ENCODE measurements at places on chromosomes 2 and 18.
A peak's percentile ranks its signal among the peaks of the same experiment; 100 is the strongest.

GRCh38 chr2:101357376-101357775 is 29.9 kb downstream of the CREG2 start:
- no peaks in the 10 kb centered on the region for H3K4me1 ChIP-seq
- H3K27ac ChIP-seq, result no peak overlapping the region
- no peaks in the 10 kb centered on the region for H3K27me3 ChIP-seq
- H3K4me3 ChIP-seq, result no peak overlapping the region
- H3K36me3 ChIP-seq, result no peaks in the 10 kb centered on the region

DNA sequence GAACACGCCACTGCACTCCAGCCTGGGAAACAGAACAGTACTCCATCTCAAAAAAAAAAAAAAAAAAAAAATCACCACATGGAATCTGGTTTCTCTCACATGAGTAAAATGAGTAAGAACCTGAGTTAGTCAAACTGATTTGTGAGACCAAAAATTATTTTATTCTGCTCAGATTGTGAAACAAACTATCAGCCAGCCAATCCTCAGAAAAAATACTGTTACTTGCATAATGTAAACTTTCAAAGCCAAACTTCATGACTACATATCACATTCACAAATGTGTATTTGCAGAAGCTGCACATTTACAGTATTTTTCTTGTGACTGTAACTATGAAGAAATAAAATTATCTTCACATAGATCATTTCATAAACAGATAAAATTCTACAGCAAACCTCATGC is 23.2 kb downstream of the SUMO1 start:
- no peak overlapping the region for H3K4me3 ChIP-seq
- H3K27me3 ChIP-seq, result no peaks in the 10 kb centered on the region
- no peak for DNase-seq
- H3K27ac ChIP-seq, result no peak overlapping the region

DNA sequence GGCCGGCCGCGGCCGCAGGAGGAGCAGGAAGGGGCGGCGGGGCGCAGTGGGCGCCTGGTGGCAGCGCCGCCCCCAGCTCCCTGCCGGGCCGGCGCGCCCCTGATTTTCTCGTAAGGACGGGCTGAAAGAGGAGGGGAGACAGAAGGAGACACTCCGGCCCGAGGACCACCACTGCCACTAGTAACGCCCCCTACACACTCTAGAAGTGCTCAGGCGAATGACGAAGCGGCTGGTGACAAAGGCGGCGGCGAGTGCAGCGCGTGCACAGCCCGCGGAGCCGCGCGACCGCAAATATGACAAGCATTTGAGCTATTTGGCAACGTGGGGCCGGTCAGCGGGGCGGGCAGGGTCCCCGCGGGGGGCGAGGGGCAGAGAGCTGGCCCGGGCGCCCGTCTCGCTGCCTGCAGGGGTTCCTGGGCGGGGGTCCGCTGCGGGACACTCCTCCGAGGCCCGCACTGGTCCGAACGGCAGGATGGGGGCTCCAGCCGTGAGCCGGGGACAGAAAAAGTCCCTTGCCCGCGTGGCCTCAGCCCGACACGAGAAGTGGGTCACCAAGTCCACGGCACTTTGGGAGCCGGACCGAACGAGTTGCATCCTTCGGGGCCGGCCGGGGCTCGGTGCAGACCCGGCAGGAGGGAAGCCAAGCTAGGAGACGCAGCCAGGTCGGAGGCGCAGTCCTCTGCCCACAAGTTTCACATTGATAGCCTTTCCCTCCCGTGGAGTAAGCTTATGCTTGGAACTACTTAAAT is 524 bp upstream of the SERTAD2 start:
- H3K27me3 ChIP-seq, result peaks cover 1% of the 10 kb centered on the region
- H3K4me3 ChIP-seq, result peak overlapping the region; percentile 37
- H3K4me1 ChIP-seq, result peaks cover 2% of the 10 kb centered on the region
- H3K36me3 ChIP-seq, result no peaks in the 10 kb centered on the region
- no peak overlapping the region for H3K27ac ChIP-seq

- H3K4me1 ChIP-seq, result 0 out of 2 replicates have a peak, but pooled peaks cover 3% of the 10 kb centered on the region
- no peak overlapping the region for H3K4me3 ChIP-seq
- H3K27ac ChIP-seq, result no peak overlapping the region
- peaks cover 5% of the 10 kb centered on the region for H3K27me3 ChIP-seq
Observed at GRCh38 chr2:237864940-237865622, 5.7 kb downstream of the RAMP1 start.

DNA sequence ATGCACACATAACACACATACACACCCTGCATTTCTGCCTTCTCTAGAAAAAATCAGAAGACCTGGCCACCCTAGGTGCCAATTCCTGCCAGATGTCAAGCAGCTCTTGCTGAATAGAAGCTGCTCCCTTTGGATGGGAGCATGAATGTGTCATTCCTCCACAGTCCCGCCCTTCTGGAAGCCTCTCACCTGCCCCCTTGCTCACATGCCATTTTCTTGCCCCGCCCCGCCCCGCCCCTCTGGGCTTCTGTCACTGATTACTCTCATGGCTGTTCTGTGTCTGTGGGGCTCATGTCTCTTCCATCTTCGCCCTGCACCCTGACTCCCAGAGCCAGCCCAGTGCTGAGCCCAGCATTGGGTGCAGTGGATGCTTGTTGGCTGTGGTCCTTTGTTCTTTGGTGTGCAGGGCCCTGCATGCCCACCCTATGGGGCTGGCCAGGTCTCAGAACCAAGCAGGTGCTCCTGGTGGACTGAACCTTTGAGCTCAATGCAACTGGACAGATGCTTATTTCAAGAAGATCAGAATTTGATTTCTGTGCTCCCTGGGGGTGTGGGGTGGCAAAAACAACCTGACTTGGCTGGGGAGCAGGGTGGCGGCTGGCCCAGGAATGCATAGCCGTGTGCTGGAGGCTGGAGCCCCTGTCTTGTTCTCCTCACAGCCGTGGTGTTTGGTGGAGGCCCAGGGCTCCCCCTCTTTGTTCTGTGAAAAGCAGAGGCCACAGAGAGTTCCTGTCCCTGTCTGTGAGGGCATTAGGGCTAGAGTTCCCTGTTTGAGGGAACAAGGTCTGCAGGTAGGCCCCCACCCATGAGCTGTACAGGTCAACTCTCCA is 140.6 kb upstream of the GLI2 start:
- no peak overlapping the region for H3K27ac ChIP-seq
- H3K36me3 ChIP-seq, result no peaks in the 10 kb centered on the region
- H3K27me3 ChIP-seq, result no peaks in the 10 kb centered on the region
- no peak overlapping the region for H3K4me3 ChIP-seq

DNA sequence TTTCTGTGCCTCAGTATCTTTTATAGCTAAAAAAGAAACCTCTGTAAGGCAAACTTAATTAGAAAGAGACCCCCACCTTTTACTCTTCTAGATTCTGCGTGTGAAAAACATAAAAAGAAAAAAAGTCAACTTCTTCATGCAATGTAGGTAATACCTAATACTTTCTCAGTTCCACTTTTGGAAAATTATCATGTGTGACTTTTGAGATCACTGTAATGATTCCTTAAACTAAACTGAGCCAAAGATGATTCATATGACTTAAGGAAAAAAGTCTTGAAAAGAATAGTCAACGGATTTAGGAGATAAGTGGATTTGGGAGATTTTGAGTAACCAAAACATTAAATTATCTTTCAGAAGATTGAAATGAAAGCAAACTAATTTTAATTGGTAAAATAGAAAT is 48.9 kb downstream of the PLEKHA3 start:
- no peaks in the 10 kb centered on the region for H3K27me3 ChIP-seq
- H3K4me3 ChIP-seq, result no peak overlapping the region
- no peak for DNase-seq
- H3K36me3 ChIP-seq, result no peaks in the 10 kb centered on the region
- no peaks in the 10 kb centered on the region for H3K4me1 ChIP-seq
- no peak overlapping the region for H3K27ac ChIP-seq

GRCh38 chr2:52342458-52342857 is 1310.5 kb upstream of the NRXN1 start:
- peaks cover 7% of the 10 kb centered on the region for H3K4me1 ChIP-seq
- H3K4me3 ChIP-seq, result no peak overlapping the region
- no peak overlapping the region for H3K27ac ChIP-seq

DNA sequence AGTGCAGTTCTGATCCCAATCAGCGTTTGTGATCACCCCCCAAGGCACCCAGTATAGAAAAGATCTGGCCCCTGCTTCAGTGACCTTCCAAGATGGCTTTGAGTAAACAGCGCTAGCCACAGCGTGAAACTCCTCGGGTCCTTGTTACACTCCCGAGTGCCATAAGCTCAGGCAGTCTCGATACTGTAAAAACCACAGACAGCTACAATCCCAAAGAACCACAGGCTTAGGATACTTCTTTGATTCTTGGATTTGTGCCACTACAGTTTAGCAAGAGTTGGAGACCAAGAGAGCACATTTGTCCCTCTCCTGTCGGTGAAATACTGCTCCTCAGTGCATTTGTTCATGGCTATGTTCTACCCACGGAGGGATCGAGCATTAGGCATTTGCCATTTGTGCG is 352.5 kb upstream of the ZNF521 start:
- no peak for DNase-seq
- no peaks in the 10 kb centered on the region for H3K4me1 ChIP-seq
- H3K4me3 ChIP-seq, result no peak overlapping the region
- no peaks in the 10 kb centered on the region for H3K36me3 ChIP-seq
